ENCODE measurements at places on chromosomes 3 and 15.

- no peak for DNase-seq
These were observed 31.3 kb upstream of the RAB6B start for GRCh38 chr3:133926736-133927539.

GRCh38 chr3:186849374-186849975 lies 7.0 kb downstream of the ADIPOQ start:
- DNase-seq: no peak

- DNase-seq: no peak
These were observed 198.5 kb upstream of the RARB start for GRCh38 chr3:25229586-25229985.

GRCh38 chr15:50415752-50416404 lies 8.3 kb upstream of the USP8 start:
- no peak for DNase-seq

GRCh38 chr3:176734146-176734545 lies 463.1 kb downstream of the TBL1XR1 start:
- no peak for DNase-seq

DNA sequence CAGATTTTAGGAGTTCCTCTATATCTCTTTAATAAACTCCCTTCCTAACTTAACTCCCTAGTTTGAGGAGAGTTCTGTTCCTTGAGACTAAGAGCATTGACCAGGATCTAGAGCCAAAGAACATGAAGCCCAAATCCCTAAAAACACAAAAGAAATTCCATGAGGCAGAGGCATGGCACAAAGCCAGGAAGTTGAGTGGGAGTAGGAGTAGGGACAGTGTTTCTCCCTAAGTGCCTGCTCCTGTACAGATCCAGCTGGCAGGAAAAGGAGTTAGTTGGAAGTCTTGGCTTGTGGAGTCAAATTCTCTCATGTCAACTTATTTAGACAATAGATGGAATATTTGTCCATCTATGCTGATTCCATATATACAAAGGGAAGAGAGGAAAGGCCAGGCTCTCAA lies 11.4 kb downstream of the ACTC1 start:
- no peak for DNase-seq

DNA sequence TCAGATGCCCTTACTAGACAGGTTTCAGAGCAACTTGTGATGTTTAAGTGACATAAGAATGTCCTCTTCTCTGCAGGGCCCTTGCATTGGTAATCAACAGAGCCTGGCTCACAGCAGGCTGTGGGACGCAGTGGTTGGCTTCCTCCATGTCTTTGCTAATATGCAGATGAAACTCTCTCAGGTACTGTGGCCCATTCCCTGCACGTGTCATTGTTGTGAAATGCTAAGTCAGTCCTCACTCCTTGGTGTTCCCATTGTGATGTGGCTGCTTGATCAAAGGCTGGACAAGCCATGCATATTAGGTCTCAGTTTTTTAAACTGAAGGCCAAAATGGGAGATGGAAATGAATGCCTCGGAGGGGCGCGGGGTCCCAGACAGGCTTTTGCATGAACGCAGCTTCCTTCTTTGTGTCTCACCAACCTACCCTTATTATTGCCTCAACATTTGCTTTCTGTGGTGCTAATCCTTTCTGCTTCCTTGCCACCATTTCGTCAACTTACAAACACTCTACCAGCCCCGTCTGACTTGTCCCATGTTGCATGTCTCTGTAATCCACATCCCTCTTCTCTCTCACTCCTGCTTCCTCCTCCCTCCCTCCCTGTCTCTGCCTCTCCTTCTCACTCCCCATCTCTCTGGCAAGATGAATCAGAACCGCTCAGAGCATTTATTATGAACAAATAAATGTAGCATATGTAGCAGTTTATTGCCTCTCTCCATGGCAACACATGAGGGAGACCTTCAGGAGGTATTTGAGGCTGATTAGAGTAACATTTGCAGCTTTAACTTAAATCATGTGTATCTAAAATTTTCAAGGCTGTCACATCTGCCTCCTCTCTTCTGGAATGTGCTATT lies 133.2 kb upstream of the CHRM5 start:
- DNase-seq: no peak

DNA sequence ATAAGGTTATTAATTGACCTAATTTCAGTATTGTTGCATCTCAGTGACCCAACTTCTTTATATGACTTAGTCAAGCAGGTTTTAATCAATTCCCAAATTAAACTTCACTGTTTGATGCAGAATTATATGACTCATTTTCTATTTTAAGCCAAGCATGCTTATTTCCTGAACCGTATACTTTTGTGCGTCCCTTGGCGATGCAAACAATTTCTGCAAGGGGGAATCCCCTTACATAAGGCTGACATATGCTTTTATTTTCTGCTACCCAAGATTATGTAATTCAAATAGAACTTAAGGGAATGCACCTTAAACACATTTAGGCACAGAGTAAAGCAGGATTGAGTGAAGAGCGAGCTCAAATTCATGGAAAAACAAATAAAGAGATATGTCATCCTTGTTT lies 303.9 kb downstream of the PDCD6IP start:
- DNase-seq: no peak
